Right lung (tissue), 10 donors: ENCODE measurements at places on chromosomes 4 and X.

DNA sequence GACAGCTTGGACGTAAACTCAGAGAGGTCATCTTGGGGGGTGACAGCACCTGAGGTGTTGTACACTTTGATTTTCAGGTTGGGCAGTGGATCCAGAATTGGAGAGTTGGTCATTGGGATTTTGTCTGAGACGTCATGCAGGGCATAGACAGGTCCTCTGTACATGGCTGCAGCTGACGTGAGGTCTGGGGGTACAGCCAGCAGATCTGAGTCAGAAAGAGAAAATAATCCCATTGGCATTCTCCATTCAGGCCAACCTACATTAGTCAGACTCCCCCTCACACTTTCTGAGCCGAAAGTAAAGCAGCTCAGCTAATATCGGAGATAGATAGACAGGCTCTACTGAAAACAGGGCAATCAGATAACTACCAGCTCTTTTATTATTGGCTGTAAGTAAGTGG lies 329.7 kb downstream of the UNC5C start:
- DNase-seq: no peak

GRCh38 chr4:93501946-93502345 lies 326.6 kb upstream of the ATOH1 start:
- no peak for DNase-seq

DNA sequence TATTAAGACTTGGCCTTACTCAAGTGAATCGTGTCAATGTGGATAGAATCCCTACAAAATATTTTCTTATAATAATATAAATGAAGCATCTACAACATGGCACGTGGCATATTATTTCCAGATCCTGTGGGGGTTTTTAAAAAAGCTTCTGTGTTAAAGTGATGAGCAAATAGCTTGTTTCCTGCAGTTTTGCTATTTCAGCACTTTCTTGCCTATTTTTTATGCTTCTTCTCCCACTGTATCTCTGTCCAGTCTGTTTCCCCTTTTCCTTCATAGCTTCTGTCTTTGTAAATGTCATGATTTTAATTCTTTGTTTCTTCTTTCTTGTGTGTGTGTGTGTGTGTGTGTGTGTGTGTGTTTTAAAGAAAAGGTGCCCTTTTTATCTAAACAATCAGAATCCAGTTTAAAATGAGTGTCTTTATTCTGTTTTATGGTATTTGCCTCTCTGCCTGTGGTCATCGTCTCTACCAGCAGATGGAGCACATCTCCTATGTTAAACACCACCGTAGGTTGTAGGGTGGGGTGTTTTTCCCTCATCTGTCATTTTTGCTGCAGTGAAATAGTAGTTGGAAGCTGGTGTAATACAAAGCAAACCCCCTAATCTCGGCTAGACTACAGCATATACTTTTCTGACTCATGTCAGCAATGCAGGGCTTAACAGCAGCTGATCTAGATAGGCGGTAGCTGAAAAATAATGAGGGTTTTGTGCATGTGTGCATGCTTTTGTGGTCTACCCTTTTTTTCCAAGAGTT lies 33.1 kb downstream of the FTHL17 start:
- DNase-seq: no peak

GRCh38 chr4:26866781-26867180 lies 6.1 kb downstream of the STIM2 start:
- DNase-seq: no peak

DNA sequence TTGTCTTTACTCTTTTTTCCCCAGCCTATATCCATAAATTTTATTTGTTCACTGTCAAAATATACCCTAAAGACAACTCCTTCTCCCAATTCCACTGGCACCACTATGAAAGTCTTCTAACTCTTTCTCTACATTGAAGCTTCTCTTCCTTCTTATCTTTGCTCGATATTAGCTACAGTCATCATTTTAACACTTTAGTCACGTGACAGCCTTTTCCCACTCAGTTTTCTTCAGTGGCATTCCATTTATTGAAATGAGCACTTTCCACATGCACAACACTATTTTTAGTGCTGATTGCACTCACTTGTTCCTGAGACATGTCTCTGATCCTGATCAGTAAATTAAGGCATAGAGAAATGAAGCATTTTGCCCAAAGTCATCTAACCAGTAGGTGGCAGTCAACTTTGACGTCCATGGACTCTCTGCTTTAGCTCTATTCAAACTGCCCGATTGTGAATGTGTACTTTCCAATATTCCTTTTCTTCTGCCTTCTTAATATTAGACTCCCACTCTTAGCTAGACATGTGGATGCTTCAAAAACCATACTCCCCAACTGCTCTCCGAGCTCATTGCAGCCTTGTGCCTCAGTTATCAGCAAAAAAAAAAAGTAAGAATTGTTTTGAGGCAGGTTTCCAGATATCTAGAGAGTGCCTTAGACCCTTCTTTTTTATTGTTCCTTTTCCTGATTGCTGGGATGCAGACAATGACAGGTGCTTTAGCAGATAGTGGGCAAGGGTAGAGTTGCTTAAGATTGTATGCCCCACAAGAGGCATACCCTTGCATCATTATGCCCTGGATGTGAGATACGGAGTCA lies 394.4 kb upstream of the ADGRL3 start:
- peak; percentile 8 for DNase-seq
